ENCODE measurements at places on chromosomes 4 and X.

- DNase-seq, result no peak
Observed at GRCh38 chrX:155643240-155643639, 30.5 kb upstream of the TMLHE start.

DNA sequence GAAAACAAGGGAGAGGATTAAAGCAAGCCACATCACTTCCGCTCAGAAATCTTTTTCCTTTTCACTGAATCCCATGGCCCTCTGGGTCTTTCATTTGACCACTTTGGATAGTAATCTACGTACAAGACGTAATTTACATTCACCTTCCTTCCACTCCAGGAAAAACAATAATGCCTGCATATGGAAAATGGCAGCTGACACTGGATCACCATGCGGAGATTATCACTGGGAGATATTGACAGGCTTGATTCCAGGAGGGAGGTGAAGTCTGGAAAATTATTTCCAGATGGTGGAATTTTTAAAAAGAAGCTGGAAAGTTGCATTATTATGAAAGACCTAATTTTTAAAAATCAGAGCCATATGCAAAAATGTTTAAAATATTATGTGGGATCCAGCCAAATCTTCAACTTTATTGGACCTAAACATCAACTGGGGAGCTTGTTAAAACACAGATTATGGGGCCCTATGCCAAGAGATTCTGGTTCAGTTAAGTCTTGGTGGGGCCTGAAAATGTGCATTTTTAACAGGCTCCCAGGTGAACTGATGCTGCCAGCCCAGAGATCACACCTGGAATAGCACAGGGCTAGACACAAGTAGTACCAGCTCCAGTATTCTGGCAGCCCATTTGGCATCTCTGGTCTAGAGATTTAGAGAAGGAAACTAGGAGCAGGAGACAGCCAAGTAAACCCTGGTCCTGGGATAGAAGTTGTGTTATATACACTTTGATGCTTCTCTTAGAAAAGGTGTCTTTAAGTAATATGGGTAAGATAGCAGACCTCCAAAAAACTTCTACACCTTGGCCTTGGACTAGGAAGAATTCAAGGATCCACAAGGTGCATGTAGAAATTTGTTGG is 290.3 kb upstream of the LDB2 start:
- DNase-seq, result no peak

- no peak for DNase-seq
Observed at GRCh38 chr4:90165883-90166282, 38.7 kb downstream of the CCSER1 start.

- DNase-seq, result no peak
Observed at GRCh38 chr4:26441102-26441501, 49.2 kb downstream of the CCKAR start.

- no peak for DNase-seq
Observed at GRCh38 chr4:155943605-155944291, 9.9 kb downstream of the CTSO start.

DNA sequence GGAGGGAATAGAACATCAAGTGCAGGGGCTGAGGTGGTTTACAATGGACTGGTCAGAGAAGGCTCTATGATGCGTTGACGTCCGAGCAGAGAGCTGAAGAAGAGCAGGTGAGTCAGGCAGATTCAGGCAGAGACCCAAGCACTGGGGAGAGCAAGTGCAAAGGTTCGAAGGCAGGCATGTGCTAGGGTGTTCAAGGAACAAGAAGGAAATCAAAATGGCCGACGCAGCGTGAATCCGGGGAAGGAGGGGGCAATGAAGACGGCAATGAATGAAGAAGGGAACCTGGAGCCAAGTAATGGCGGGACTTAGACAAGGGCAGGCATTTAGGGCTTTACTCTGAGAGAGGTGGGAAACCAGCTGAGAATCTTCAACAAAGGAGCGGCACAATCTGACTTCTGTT is 56.8 kb upstream of the DCTD start:
- no peak for DNase-seq

GRCh38 chr4:114178392-114178791 is 198.9 kb upstream of the ARSJ start:
- no peak for DNase-seq

GRCh38 chrX:15050395-15050794 is 177.2 kb downstream of the MOSPD2 start:
- no peak for DNase-seq
